Suprapubic skin (tissue), 4 donors: ENCODE measurements at places on chromosomes 5 and 9. TPM values are rescaled to one million over a fixed set of nuclear protein-coding genes. Genes with fewer than 3 reads are reported as not detected.

DNA sequence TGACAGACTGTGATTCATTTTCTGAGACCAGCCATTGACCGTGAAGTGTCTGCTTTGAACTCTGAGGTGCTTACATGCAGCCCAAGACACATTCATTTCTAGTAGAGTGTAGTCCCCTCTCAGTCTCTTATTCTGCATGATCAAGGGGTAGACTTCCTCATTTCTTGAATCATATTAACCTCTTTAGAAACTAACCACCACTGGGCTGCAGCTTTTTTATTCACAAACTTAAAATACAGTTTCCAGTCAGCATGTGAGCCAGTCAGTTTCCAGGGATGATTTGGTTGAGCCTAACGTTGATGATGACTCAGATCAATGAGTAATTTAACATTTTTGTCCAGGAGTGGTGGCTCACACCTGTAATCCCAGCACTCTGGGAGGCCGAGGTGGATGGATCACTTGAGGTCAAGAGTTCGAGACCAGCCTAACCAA is 59.2 kb downstream of the OTULIN start:
- no peak for DNase-seq

DNA sequence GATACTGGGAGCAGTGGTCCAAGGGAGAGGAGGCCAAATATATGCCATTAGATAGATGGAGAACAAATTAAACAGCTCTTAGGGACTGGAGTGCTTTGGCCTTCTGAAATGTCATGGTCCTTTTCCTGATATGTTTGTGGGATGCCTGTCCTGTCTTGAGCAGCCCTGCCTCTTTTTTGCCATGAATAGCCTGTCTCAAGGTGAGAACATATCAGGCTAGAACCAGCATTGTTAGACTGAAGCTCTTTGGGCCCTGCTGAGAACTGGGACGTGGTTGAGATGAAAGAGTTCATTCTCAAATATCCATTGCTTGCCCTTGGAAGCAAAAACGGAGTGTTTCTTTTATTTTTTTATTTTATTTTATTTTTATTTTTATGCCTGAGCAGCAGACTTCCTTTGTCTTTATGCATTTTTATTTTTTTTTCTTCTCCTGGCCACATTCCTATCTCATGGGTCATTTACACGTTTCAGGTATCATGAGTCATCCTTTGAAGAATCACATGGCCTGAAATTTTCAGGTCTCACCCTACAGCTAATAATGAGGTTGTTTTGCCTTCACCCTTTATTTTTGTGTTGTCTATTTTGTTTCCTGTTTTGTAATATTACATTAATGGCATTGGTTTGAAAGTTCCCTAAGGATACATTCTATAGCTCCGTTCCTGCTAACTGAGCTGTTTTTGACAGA is 371.4 kb downstream of the PSAT1 start:
- no peak for DNase-seq

- DNase-seq: no peak
Observed at GRCh38 chr5:76986825-76987526, 34.1 kb downstream of the CRHBP start.

The NME5 gene
- not detected for total RNA-seq

DNA sequence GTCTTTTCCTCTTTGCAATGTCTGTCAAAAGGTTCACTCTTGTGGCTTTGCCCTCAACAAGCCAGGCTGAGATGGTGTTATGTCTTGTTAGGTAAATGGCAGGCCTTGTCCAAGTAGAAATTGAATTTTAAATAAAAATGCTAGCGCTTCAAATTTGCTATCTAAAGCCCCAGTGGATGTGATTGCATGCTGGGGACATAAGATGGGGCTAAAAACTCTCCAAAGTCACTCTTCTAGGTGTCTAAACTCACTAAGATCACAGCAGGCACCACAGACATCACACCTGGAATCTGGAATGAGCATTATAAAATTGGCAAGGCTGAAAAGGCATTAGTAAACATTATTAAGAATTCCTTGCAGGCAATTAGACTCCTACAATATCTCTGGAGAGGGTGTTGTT is 262.7 kb upstream of the CLINT1 start:
- DNase-seq: no peak

GRCh38 chr5:126967808-126968466 is 62.4 kb downstream of the MARCHF3 start:
- DNase-seq: no peak

The LHX3 gene
- not detected for total RNA-seq

- no peak for DNase-seq
Observed at GRCh38 chr5:54722846-54723433, 205.4 kb downstream of the SNX18 start.

The ITK gene
- 1.9 TPM for total RNA-seq

GRCh38 chr5:129664336-129664937 is 83.5 kb upstream of the MINAR2 start:
- DNase-seq: no peak

- no peak for DNase-seq
Observed at GRCh38 chr5:32130865-32131264, 43.3 kb downstream of the GOLPH3 start.

DNA sequence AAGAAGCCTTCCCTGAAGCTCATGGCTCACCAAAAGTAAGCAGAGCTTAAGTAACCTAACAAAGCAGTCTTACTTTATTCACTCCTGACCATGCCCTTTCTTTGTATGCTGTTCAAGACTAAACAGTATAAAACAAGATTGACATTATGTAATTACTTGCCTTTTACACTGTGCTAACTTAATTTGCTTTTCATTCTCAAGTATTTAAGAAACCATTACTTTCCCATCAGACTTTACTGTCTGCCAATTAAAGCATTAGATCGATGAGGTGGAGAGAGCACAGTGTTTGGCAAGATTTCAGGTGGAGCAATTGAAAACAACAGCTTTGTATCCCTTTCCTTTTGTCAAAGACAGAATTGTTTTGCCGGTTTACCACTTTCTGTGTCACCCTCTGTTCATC is 98.2 kb downstream of the RORB start:
- no peak for DNase-seq
